Hematopoietic multipotent progenitor cell treated with erythropoietin and hydrocortisone succinate and interleukin-3 and kit ligand, for 15 days (in vitro differentiated cells): ENCODE measurements at places on chromosomes 6 and 20.

GRCh38 chr20:18156045-18156444, 18.4 kb downstream of the KAT14 start:
- DNase-seq: no peak

GRCh38 chr20:22446613-22447446, 137.5 kb downstream of the FOXA2 start:
- no peak for DNase-seq

DNA sequence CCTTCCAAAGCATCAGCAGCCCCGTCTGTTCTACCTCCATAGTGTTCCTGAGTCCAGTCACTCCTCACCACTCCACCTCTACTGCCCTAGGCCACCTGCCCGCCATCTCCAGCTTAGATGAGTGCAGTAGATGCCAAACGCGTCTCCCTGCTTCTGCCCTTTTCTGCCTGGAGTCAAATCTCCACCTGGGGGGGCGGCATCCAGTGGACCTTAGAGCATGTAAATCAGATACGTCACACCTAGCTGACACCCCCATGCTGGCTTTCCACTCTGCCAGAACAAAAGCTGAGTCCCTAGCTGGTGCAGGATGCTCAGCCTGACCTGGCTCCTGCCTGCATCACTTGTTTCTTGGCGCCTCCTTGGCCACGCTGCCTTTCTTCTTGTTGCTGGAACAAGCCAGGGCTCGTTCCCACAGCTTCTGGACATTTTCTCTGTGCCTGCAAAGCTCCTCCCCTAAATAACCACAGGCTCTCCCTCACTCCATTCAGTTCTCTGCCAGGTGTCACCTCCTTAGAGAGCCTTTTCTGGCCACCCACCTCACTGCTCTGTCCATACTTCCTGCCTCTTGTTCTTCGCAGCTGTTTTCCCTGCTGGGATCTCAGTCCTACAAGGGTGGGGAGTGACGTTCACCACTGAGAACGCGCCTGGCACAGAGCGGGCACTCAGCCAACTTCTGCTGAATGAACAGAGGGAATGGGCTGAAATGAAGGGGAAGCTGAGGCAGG, 5.8 kb downstream of the DDR1 start:
- no peak for DNase-seq

- DNase-seq: peak; percentile 66
Observed at GRCh38 chr6:43771210-43771857, 1.3 kb downstream of the VEGFA start.

- no peak for DNase-seq
Observed at GRCh38 chr6:145865175-145865574, 50.6 kb upstream of the FBXO30 start.

DNA sequence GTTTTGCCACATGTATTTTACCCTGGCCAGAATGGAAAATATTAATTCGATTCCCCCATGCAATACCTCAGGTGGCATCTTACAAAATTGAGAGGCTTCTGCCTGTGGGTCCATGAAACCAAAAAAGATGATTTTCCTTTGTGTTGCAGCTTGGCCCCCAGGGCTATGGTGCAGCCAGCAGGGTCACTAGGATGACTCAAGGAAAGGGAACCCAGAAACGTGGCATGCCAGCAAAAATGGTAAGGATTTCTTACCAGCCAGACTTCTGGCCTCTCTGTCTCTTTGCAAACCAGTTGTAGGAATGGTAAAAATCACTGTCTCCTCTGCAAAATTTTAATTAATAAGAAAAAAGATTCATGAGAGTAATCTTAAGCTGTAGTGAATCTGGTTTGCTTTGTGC, 11.6 kb upstream of the TAAR9 start:
- DNase-seq: no peak

DNA sequence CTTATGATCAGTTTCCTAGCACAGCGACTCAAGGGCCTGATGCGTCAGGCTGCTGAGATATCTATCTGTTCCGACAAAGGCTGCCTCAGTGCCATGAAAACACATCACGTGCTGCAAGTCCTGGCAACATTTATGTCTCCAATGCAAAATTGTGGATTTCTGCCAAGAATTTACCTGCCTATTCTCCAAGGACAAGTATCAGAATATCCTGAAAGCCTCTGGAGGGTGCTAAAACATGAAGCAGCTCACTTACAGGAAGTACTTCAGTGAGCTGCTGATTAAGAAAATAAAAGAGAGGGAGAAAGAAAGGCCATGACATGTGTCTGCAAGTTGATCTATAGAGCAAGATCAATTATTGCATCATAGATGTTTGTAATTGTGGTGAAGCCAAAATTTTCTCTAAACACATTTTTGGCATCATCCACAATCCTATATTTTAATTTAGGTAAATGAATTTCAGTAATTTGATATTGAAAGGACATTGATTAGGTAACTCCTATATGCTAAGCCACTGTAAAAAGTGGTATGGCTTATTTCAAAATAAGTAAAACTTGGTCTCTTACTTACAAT, 25.8 kb upstream of the TPBG start:
- DNase-seq: no peak

- no peak for DNase-seq
Observed at GRCh38 chr6:144657691-144658090, 372.6 kb downstream of the UTRN start.

DNA sequence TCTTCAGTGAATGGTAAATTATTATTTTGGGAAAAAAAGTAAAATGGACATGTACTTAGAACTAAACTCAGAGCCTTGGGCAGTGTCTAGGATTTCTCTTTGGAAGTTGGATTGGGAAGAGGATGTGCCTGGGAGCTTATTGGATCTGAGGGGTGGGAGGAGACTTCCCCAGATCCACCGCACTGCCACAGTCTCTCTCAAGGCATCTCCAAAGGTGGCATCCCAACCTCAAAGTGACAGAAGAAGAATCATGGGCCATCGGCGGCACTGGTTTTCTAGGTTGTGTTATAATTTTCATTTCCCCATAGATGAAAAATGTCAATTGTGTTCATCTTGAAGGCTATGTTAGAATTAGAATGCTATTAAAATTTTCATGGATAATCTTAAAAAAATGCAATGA, 66.8 kb upstream of the CD93 start:
- DNase-seq: no peak

DNA sequence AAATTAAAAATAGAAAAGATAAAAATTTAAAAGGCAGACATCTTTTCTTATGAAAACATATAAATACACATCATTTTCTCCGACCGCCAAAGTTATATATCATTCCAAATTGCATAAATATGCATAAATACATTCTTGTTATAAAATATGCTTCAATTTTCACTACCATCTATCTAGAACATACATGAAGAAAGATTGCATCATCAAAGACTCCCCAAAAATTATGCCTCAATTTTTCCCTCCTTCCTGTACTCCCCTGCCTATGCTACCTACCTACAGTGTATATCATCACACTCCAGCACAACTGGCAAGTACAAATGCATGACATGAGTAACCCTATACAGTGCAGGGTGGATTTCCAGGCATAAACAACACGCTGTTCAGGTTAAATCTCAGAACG, 49.9 kb upstream of the TENT5A start:
- no peak for DNase-seq
